ENCODE measurements at places on chromosomes 12 and 14.

- no peak for DNase-seq
Observed at GRCh38 chr14:78484028-78484427, 313.9 kb downstream of the NRXN3 start.

DNA sequence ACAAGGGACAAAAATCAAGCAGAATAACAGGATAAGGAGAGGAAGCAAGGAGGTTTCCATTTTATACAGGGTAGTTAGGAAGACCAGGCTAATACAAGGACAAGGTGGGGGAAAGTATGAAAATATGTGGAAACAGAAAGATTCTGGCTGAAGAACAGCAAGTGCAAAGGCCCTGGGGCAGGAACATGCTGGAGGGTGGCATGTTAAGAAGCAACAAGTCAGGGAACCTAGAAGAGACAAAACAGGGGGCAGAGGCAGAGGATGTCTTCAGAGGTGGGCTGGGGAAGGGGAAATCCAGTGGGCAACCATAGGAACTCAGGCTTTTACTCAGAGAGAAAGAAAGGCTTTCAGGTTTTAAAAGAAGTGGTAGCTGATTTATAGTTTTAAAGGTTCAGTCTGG is 54.8 kb downstream of the NT5DC3 start:
- no peak for DNase-seq

DNA sequence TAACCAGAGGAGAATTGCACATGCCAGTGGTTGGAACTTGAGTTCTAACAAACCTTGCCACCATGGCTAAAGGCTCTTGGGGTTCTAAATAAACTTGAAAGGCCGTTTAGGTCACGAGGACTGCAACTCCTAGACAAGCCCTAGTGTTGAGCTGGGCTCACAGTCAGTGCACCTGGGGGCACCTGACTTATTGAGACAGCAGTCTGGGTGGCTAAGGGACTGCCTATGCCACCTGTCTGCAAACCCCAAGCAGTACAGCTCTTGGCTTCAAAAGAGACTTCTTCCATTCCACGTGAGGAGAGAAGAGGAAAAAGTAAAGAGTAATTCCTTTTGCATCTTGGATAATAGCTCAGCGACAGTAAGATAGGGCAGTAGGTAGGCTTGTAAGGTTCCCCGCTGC is 765.6 kb upstream of the FOXG1 start:
- no peak for DNase-seq

DNA sequence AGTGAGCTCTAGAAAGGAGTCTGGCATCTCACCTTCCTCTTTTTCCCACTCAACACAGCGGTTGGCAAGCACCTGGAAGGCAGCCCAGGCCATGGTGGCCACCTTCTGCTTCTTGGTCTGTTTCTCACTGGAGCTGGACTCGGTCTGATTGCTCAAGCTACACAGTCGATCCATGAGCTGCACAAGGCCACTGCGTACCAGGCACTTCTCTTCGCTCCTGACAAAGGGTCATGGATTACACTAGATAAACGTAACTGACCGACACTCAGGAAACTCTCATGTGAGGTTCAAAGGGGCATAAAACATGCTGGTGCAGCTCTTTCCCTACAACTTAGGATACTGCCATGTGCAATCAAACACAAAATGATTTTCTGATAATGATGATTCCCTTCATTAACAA is 113.7 kb downstream of the TRAFD1 start:
- DNase-seq, result no peak

DNA sequence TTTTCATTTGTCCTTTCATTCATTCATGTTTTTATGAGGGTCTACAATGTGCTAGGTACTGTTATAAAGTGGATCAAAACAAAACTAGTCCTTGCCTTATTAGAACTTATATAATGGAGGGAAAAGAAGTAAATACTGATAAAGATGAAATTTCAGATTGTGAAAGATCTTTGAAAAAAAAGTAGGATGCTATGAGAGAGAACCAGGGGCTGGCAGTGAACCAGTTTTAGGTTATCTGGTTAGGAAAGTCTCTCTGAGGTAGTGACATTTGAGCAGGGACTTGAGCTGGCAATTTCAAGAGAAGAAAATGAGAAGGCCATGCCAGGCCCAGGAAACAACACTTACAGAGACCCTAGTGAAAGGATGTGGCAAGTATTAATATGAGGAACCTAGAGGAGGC is 57.3 kb upstream of the E2F7 start:
- DNase-seq, result no peak

GRCh38 chr14:103384450-103385151 is 614 bp upstream of the MARK3 start:
- DNase-seq, result no peak

DNA sequence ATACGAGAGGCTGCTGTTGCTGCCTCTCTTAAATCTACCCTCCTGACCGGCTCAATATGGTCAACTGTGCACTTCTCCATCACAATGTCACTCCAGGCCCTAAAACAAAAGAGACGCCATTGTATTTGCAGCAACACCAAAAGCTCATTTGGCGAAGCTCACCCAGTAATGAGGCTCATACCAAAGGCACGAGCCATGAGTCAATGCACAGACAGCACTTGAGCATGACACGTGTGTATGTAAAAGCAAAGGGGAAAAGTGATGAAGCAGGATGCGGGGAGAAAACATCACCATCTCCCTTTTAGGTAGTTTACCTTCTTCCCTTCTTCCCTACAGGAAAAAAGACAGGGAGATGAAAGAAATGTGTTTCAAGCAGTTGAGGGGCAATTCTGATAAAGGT is 150.3 kb downstream of the FOXN3 start:
- no peak for DNase-seq

GRCh38 chr14:75249251-75249957 is 29.2 kb upstream of the FOS start:
- DNase-seq, result peak; percentile 30

DNA sequence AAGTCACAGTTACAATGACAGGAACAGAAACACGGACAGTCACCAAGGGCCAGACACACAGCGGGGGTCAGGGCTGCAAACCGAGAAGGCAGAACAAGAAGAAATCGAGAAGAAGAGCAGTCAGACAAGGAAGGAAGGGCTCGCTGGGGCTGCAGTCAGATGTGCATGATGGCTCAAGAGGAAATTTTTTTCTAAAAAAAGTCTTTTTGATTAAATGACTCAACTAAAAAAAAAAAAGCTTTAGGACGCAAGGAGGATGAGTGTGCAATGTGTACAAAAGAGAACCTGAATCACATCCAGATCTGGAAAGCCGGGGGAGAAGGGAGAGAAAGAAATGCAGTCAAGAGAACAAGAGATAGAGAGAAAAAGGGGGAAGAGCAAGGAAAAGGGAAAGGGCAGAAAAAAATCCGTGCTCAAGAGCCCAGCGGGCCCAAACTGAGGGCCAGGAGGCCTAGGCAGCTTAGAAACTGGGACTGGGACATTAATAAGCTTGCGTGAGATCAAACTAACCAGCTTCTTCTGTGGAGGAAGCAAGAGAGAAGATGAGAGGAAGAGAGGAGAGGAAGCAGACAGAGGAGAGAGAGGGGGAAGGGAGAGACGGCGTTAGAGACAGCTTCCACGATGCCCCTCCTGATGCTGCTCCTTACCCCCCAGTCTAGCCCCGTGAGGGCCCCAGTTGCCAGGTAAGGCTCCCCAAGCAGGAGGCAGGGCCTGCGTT is 6.7 kb downstream of the IFFO1 start:
- DNase-seq, result no peak

- DNase-seq, result no peak
Observed at GRCh38 chr14:95319312-95320077, at the start of gene CLMN. TSS of gene CLMN (minus strand) at chr14:95319908. CDS start at chr14:95319792, 116 bp downstream.

- no peak for DNase-seq
Observed at GRCh38 chr12:131108177-131108955, 154.7 kb downstream of the ADGRD1 start.

DNA sequence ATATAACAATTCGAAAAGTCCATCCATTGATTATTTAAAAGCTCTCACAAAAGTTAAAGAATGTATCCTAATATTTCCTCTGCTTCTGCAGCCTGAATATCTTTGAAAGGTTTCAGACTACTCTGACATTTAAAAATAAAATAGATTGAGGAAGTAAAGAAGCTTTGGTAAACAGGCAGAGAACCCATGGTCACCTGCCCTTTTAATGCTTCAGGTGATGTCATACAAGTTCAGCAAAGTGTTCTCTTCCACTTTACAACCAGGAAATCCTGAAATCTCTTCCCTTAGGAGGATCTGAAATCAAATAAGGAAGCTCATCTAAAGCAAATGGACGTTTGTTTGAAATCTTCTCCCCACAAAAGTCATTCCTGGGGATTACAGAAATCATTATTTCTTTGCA is 322.4 kb downstream of the PDZRN4 start:
- DNase-seq, result no peak

- no peak for DNase-seq
Observed at GRCh38 chr14:32381869-32382268, 52.8 kb downstream of the AKAP6 start.

DNA sequence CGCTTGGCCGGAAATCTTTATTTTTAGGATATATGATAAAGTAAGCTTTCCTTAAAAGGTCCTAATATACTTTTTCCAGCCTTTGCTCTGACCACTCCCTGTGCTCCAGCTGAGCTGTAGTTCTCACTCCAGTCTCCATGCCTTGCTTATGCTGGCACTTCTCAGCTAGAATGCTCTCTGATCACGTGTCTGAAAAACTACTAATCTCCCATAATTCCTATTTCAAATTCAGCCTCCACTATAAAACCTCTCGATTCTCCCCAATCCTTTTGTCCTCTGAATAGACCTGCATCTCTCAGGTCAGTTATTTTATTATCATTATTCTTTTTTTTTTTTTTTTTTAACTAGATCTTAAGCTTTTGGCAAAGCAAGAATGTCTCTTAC is 3.7 kb downstream of the BIN2 start:
- DNase-seq, result no peak

GRCh38 chr12:70048521-70049250 is 194.5 kb upstream of the CNOT2 start:
- DNase-seq, result no peak

DNA sequence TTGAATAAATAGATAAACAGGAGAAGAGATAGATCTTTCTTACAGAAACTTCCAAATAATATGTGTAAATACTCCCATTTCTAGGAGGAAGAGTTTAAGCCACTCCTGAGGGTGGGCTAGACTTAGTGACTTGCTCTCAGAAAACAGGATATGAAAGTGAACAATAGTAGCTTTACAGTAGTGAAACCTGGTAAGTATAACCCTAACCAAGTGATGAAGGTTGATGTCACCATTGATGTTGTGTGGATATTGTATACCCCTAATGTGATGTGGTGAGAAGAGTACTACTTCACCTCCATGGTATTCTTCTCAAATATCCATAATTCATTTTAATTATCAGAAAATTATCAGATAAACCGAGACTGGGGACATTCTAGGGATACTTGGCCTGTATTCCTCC is 20.9 kb downstream of the AKAP6 start:
- DNase-seq, result no peak

GRCh38 chr14:96037891-96038557 is 1.1 kb upstream of the C14orf132 start:
- no peak for DNase-seq

DNA sequence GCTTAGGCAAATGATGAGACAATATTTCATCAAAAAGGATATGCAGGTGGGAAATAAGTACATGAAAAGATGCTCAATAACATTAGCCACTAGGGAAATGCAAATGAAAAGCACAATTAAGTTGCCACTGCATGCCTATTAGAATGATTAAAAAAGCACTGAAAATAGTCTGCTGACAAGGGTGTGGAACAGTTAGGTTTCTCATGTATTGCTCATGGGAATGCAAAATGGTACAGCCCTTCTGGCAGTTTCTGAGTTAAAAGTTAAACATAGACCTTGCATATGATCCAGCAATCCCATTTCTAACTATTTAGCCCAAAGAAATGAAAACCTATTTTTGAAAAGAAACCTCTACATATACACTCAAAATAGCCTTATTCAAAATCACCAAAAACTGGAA is 393.0 kb downstream of the BMP4 start:
- no peak for DNase-seq

DNA sequence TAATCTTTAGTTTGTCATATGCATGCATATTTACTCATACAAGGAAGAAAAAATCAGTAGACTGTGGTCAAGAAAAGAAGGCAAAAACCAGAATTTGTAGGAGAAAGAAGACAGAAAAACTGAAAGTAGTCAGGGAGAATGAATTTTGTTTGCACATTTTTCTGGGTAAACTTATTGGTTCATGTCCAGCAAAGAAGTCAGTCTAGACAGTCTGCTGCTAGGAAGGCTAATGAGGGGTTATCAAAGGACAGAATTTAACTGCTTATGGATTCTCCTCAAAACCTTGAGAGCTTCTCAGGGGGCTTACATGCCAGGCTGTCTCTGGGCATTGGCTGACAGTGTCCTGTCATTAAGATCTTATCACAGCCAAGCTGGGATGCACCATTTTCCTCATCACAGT is 293.9 kb downstream of the RPAP3 start:
- no peak for DNase-seq

DNA sequence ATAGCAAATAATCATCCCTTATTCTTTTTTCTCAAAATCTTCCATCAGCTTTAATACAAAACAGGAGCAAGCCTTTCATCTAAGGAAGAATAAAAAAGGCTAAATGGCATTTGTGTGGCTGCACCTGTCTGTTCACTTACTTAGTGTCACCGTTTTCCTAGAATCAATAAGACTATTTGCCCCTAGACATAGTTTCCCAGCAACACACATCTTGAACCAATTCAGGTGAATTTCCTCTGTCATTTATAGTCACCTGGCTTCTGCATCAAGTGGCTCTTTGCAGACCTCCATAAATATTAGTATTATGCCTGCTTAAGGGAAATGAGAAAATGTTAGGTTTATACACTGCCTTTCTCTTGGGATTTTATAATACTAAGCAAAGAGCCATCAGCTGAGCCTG is 17.4 kb upstream of the GCH1 start:
- DNase-seq, result no peak

DNA sequence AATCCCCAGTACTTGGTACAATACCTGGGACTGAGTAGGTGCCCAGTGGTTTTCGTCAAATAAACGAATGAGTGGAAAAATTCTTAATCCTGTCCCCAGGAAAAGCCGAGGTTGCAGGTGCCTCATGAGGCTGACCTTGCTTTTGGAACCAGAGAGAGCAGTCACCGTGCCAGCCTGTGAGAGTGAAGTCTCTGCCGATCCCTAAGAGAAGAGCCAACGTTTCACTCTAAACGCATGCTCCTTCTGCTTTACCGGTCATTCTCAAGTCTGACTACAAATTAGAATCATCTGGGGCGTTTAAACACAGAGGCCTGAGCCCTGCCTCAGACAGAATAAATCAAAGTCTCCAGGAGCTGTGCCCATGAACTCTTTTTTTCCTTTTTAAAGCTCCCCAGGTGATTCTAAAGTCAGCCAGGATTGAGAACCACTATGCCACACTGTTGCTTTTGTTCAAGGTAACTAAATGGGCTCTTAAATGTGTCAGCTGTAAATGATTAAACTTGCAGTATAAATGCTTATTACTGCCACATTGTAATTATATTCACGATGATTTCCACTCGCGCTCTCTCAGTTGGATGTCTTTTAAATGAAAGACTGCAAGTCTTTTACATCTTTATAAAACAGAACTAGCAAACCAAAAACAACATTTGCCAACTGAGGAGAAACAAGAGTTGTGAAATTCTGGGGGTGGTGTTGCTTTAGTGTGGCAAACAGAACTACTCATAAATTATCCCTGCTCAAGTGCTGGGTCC is 26.9 kb downstream of the TCP11L2 start:
- DNase-seq, result no peak
